ENCODE measurements at places on chromosomes 5 and 9. TPM values are rescaled to one million over a fixed set of nuclear protein-coding genes. Genes with fewer than 3 reads are reported as not detected.

DNA sequence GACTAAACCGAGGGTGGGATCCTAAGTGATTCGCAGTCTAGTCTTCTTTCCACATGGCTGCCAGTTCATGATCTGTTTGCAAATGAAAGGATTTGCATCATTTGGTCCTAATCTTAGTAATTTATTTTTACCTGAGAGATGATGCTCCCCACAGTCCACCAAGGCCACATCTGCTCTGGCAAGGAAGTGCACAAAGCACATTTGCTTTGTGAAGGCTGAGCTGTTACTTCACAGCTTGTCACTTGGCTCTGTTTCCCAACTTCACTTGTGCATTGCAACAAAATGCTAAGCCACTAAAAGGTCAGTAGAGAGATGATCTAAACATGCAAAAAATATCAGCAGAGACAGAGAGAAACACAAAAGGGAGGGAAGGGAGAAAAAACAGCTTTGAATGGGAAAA, 128.5 kb upstream of the VLDLR start:
- H3K27me3 ChIP-seq: no peaks in the 10 kb centered on the region
- no peaks in the 10 kb centered on the region for H3K36me3 ChIP-seq
- no peaks in the 10 kb centered on the region for H3K4me1 ChIP-seq

GRCh38 chr5:13625616-13626198, 318.8 kb downstream of the DNAH5 start:
- no peaks in the 10 kb centered on the region for H3K27me3 ChIP-seq
- H3K27ac ChIP-seq: no peak overlapping the region
- H3K4me1 ChIP-seq: no peaks in the 10 kb centered on the region
- DNase-seq: no peak
- H3K4me3 ChIP-seq: no peak overlapping the region
- no peaks in the 10 kb centered on the region for H3K36me3 ChIP-seq

The SLC28A3 gene
- not detected for total RNA-seq

The BTF3 gene
- total RNA-seq: 519 TPM

- no peak overlapping the region for H3K4me3 ChIP-seq
- H3K27ac ChIP-seq: no peak overlapping the region
- H3K36me3 ChIP-seq: no peaks in the 10 kb centered on the region
- peaks cover 4% of the 10 kb centered on the region for H3K4me1 ChIP-seq
- H3K27me3 ChIP-seq: no peaks in the 10 kb centered on the region
- no peak for DNase-seq
Measured at GRCh38 chr9:112051812-112052211, 123.3 kb downstream of the SUSD1 start.

All from uterus (tissue), 4 donors.